Left lung (tissue), 14 donors: ENCODE measurements at places on chromosomes 13 and 19. TPM values are rescaled to one million over a fixed set of nuclear protein-coding genes. Genes with fewer than 3 reads are reported as not detected.

- DNase-seq, result no peak
Observed at GRCh38 chr13:111304603-111305289, 15.7 kb upstream of the TEX29 start.

- DNase-seq, result peak; percentile 16
Observed at GRCh38 chr19:55112777-55113569, 4.5 kb downstream of the PPP1R12C start.

The NR2F6 gene
- polyA plus RNA-seq, result 18.6 TPM

The PSG5 gene
- not detected for polyA plus RNA-seq

DNA sequence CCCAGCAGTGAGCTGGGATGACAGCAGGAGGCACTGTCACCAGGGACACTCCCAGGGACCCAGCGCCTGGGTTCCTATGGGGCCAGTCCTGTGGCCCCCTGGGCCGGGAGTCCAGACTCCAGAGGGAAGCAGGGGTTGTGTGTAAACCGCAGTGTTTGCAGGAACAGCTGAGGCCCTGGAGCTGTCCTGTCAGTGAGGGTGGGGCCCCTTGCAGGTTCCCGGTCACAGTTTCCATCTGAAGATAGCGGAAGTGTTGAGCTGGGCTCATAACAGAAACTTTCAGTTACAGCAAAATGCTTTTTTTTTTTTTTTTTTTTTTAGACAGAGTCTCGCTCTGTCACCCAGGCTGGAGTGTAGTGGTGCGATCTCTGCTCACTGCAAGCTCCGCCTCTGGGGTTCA lies 17.7 kb upstream of the CSNK1G2 start:
- DNase-seq, result no peak

DNA sequence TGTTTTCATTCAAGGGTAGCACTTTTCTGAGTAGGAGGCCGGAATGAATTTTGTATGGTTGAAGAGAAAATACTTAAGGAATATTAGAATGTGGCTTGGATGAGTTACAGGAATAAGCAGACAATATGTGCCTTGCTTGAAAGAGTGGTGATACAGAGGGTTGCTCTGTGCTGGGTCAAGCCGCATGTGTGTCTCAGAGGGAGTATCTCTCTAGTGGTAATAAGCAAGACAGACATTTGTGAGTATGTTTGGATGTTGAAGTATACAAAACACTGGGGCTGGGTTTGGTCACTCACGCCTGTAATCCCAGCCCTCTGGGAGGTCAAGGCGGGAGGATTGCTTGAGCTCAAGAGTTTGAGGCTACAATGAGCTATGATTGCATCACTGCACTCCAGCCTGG lies 103.9 kb downstream of the LMO7 start:
- DNase-seq, result no peak

GRCh38 chr19:45187421-45188100 lies 9.0 kb downstream of the BLOC1S3 start:
- DNase-seq, result no peak
